ENCODE measurements at places on chromosomes 2 and 18.

- no peak for DNase-seq
Measured at GRCh38 chr18:10081492-10081891, 167.7 kb downstream of the VAPA start.

- DNase-seq = peak; percentile 47
Measured at GRCh38 chr18:9619545-9619944, 5.2 kb upstream of the PPP4R1 start.

DNA sequence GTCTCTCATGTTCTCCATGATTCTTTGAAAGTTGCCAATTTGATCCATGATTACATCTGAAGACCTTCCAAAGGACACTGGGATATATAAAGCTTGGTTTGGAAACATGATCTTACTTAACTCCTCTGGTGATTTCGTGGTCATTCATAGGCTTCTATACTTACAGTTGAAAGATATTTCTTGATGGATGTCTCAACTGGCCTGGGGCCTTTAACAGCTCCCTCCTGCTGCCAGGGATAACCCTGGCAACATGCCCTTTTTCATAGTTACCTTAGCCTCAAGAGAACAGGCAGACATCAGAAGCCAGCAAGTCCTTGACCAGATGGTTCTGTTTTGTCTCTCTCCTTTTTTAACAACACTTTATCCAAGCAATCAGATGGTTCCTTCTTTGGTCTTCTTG, 23.5 kb upstream of the MFF start:
- no peak for DNase-seq

GRCh38 chr2:181677912-181678586, 2.3 kb downstream of the NEUROD1 start:
- peak; percentile 59 for DNase-seq

DNA sequence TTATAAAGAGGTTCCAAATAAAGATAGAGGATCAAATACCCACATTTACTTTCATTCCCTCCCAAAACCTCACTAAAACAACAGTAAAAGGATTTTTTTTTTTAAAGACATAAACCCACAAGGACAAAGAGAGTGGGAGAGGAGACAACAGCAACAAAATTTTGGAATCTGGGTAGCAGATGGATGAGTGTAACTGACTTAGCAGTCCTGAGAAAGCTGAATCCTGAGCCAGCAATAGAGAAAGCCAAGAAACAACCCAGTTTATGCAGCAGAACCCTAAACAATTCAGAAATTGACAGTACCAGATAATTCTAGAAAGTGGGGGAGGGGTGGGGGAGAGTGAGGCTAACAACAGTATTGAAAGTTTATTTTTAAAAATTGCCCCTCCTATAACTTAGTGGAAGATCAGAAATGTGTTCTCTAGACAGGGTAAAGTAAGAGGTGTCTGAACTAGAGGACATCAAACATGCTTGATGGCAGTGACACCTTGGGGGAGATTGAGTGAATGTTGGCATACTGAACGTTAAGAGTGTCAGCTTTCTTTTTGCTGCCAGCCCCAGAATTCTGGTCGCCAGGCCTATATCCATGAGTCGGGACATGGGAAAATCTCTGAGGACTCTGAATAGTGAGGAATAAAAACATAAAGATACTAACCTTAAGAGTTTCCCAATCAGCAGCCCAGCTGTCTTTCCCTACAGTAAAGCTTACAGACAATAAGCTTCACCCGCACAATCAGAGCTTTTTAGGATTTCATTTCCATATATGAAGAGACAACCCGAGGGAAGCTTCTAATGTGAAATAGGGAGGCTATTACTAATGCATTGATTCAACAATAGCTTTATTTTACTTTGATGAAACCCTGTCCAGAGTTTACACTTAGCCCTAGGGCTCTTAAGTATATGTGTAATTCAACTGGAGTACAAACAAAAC, 128.0 kb upstream of the ALPP start:
- DNase-seq = no peak

DNA sequence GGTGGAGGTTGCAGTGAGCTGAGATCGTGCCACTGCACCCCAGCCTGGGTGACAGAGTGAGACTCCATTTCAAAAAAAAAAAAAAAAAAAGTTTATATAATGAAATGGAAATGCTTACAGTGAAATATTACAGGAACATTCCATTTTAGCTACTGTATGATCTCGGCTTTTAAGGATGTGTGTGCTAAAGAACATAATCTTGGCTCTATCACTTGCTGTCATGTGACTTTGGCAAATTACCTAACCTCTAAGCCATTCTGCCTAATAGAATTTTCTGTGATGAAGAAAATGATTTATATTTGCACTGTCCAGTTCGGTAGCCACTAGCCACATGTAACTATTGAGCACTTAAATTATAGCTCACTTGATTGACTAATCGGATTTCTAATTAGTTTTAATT, 36.3 kb downstream of the SMAD4 start:
- DNase-seq = no peak

DNA sequence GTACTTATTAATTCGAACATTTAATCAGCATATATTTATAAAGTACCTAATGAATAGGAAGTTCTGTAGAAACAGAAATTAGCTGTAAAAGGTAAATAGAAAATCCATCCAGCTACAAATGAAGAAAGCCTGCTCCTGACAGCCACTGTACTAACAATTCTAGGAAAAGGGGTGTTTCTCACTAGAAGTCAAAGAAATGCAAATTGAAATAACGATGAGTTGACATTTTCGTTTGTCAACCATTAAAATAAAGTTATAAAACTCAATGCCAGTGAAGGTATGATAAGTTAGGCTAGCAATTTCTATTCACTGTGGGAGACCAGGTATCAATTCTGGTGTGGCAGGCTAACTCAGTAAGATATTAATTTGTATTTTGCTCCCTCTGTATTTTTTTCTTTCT, 198.0 kb downstream of the ARL4C start:
- DNase-seq = no peak

DNA sequence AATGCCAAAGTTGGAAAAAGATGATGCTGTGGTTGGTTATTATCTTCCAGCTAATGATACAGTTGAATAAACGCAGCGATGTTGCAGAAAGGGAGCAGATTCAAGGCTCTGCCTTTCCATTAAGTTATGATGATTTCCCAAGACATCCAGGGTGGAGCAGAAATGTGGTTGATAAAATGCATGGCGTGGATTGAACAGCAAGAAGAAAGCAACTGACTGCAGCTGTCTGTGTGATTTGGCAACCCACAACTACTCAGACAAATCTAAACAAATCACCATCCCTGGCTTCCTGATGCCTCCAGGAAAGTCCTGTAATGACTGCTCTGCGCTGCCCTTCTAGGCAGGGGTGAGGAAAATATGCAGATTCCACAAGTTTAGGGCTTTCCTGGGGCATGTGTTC, 166.3 kb downstream of the NRP2 start:
- DNase-seq = peak; percentile 5

GRCh38 chr2:141856215-141856919, 274.4 kb downstream of the LRP1B start:
- no peak for DNase-seq

DNA sequence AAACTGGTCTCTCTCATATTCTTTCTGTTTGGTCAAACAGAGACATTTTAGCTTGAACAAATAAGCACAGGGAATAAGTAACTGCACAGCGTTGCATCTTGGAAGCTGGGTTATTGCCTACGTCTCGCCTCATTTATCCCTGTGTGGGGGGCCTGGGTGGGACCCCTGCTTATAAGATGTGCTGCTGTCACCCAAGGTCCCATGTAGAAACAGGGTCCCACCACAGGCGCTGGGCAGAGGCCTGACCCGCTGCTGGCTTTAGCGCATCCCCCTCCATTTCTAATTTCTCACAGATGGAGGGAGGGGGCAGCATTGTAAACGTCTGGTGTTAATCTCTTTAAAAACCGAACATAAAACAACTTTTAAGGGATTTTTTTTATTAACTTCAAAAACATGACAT, 207.8 kb downstream of the HDAC4 start:
- no peak for DNase-seq

- no peak for DNase-seq
Measured at GRCh38 chr2:172909454-172909853, 166.2 kb upstream of the MAP3K20 start.

- no peak for DNase-seq
Measured at GRCh38 chr2:181255651-181256050, 201.5 kb upstream of the ITGA4 start.

- no peak for DNase-seq
Measured at GRCh38 chr18:46732201-46732600, 24.7 kb downstream of the ST8SIA5 start.

GRCh38 chr2:68536000-68536399, 68.6 kb downstream of the APLF start:
- DNase-seq = no peak

- DNase-seq = peak; percentile 81
Measured at GRCh38 chr18:34659579-34660517, 50.2 kb upstream of the DTNA start.

GRCh38 chr2:29233428-29233827, 118.2 kb downstream of the CLIP4 start:
- DNase-seq = peak; percentile 44

- DNase-seq = peak; percentile 25
Measured at GRCh38 chr18:28175930-28176697, 816 bp downstream of the CDH2 start.

- DNase-seq = no peak
Measured at GRCh38 chr2:206996556-206997065, 57.3 kb downstream of the CPO start.

GRCh38 chr2:154614906-154615305, 83.6 kb upstream of the KCNJ3 start:
- DNase-seq = no peak

DNA sequence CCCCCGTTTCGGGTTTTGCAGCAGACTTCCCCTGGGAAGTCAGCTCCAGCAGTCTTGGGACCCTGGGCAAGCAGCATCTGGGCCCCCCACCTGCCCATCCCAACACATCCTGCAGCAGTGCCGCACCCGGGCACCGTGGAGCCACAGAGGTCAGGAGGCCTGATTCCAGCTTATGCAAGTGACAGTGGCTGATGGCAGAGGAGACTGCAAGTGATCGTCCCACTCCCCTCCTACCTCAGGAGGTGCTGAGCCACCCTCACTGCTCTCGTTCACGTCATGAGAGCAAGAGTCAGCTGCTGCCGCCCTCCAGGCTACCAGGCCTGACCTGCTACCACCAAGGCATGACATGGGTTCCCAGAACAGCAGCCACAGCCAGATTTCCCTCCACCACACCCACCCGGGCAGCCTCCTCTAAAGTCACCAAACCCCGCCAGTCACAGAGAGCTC, 18.2 kb downstream of the COX7A2L start:
- no peak for DNase-seq

- DNase-seq = no peak
Measured at GRCh38 chr2:109321570-109321969, 192.6 kb downstream of the SH3RF3 start.

DNA sequence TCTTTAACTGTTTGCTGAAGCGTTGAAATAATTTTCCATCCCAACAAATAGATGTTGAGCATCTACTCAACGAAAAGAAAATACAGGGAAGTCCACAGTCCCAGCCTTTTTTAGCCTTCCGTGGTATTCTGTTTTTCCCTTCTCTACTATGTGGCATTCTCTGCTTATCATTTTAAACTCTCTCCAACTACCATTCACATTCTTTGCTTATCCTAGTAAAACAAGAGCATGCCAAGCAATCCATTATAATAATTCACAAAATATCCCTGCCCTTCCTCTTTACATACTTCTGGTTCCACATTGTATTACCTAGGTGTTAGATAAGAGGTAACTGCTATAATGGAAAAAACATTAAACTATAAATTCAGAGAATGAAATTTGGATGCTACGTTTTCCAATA, 1.6 kb upstream of the SESTD1 start:
- no peak for DNase-seq

GRCh38 chr2:150885236-150885635, 376.4 kb downstream of the RBM43 start:
- no peak for DNase-seq

- no peak for DNase-seq
Measured at GRCh38 chr18:30811580-30811979, 231.0 kb downstream of the DSC3 start.

GRCh38 chr18:49001111-49001510, 50.3 kb upstream of the SMAD7 start:
- no peak for DNase-seq

DNA sequence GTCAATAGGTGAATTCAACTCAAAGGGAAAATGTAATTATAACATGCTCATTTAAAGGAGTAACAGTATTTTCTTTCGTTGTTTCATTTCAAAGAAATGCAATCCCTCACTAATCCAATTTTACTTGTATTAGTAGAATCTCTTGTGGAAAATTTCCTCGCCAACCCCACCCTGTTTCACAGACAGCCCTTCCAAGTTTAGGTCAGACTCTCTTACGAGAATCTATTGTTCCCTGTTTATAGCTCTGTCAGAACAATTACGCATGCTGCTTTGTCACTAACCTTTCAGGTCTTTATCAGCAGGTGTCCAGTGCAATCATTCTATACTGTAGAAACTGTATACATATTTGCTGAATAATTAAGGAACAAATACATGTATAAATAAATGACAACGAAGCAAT, 657.8 kb upstream of the LINC00305 start:
- no peak for DNase-seq

GRCh38 chr2:69625078-69625795, 18.3 kb downstream of the AAK1 start:
- DNase-seq = no peak

DNA sequence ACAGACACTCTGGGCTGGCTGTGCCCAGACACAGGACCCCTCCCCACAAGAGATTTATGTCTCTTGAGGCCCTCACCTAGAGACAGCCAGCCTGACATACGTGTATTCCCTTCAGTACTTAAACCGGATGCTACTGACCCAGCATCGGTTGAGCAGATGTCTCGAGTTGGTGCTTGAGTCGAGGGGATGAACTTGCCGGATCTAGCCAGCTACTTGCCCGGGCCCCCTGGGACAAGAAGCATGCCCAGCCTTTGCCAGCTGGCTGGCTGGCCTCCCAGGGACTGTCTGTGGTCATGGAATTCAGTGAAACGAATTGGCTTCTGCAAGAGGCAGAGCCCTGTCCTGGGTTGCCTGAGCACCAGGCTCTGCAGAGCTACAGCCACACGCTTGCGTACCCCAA, 36.0 kb downstream of the DNMT3A start:
- no peak for DNase-seq

DNA sequence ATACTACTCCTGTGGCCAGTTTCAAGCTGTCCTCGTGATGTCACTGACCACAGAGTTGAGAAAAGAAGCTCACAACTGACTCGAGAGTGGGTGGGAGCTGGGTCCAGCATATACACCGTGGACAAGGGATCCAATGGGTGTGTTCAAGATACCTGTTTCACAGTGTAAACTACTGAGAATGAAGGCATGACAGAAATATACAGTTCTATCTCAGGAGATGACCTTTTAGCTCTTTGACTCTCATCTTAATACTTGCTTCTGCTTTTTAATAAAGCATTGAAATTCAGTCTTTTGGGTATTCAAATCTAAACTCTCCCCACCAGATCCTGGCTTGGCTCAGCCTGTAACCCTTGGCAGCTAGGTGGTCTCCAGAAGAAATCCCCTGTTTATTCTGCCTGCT, 130.1 kb downstream of the MAP2 start:
- DNase-seq = no peak

GRCh38 chr2:81894451-81894990, 1590.0 kb upstream of the LRRTM1 start:
- no peak for DNase-seq

All from mammary epithelial cell (primary cell).